Endothelial cell of umbilical vein (primary cell): ENCODE measurements at places on chromosomes 12 and 14. TPM values are rescaled to one million over a fixed set of nuclear protein-coding genes. Genes with fewer than 3 reads are reported as not detected.

NFATC4 gene
- total RNA-seq, result 88.1 and 88.5 TPM in 2 replicates

NXPH4 gene
- total RNA-seq, result not detected in 2 replicates

IRAK3 gene
- total RNA-seq, result 7.4 and 8.5 TPM in 2 replicates

TAS2R9 gene
- not detected in 2 replicates for total RNA-seq

TPI1 gene
- total RNA-seq, result 643 and 676 TPM in 2 replicates

FAIM2 gene
- total RNA-seq, result 0.12 TPM in 1 of 2 replicates, not detected in the other

TMPRSS12 gene
- total RNA-seq, result not detected in 2 replicates

PARP11 gene
- total RNA-seq, result 4.9 and 6.3 TPM in 2 replicates

DNA sequence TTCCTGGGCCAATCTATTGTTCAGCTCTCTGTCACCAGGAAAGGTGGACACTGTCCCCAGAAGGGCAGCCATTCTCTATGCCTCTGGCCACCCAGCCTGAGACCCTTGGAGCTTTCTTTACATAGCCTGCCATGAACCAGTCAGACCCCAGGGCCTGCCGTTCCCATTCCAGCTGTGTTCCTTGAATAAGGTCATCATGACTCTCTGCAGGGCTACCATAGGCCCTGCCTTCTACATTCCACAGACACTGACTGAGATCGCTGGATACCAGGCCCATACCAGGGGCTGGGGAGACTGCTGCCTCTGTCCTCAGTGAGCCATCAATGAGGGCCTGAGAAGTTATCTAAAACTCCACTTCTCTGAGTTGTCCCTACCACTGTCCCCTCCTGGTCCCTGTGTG is 75.5 kb downstream of the SYNE3 start:
- DNase-seq, result no peak

- peak; percentile 88 for DNase-seq
These were observed 97.1 kb upstream of the CDKN3 start for GRCh38 chr14:54299410-54300363.

DNA sequence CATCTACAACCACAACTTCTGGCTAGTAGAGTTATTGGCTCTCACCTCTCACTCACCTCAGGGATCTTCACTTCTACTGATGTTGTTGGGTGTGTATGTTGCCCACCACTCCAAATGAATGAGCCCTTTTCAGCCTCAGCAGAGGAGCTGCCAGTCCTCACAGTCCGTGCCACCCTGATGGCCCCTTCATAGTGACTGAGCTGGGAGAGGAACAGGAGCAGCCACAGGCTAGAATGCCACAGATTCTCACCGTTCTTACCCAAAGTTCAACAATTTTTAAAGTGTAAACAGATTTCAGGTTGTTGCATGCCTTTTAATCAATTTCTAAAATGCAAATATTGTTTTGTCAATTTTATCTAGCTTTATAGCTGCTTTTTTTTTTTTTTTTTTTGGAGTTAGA is 74.5 kb upstream of the DNM1L start:
- DNase-seq, result no peak

DNA sequence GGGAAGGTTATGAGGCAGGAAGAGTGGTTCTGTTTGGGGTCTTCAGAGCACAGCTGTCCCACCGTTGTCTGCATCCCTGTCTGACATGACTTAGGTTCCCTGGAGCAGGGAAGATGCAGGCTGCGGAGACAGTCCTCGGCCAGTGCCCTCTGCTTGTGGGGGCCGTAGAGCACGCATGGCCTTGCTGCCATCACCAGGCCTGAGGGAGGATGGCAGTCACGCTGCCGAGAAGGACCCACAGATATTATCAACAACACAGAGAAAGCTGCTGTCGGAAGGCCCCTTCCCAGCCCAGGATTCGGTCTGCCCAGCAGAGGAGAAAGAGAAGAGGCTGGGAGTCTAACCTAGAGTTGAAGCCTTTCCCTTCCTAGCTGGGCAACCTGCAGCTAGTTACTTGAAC is 35.0 kb downstream of the ERH start:
- DNase-seq, result no peak

DNA sequence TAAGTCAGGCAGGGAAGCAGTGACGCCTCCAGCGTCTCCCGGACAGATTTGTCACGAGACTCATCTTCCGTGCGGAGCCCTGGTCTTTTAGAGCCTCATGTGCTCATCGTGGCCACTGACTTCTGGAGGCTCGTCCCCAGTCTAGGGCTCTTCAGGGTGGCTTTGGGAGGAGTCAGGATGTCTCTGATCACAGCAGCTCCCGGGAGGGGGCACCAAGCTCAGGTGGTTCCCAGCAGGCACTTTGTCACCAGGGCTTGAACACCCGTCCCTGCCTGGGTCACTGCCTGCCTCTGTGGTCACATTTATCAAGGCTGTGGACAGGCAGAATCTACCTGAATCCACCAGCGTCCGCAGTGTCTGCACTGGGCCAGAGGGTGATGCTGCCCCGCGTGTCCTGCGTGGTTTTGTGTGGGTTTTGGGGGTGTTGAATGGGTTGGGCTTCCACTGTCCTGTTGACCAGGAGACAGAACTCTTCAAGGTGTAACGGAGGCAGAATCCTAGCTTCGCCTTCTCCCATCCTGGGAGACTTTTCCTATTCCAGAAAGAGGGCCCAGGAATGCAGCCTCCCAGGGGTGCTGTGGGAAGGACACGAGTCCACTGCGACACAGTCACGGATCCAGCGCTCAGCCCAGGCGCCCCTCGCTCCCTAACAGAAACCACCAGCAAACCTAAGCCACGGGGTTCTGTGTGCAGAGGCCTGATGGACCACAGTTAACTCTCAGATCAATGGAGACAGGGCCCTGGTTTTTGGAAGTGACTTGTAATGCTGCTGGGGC is 132.3 kb downstream of the ADGRD1 start:
- no peak for DNase-seq

DNA sequence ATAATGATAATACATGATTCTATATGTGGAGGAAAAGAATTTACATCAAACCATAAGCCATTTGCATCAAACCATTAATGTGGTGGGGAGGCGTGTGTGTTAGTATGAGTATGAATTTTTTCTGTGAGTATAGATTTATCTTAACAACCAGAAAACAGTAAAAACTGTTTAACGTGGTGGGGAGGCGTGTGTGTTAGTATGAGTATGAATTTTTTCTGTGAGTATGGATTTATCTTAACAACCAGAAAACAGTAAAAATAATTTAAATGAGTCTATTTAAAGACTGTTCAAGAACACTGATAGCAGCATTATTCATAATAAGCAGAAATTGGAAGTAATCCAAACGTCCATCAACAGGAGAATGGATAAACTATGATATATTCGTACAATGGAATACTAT is 9.1 kb upstream of the MSI1 start:
- DNase-seq, result no peak

DNA sequence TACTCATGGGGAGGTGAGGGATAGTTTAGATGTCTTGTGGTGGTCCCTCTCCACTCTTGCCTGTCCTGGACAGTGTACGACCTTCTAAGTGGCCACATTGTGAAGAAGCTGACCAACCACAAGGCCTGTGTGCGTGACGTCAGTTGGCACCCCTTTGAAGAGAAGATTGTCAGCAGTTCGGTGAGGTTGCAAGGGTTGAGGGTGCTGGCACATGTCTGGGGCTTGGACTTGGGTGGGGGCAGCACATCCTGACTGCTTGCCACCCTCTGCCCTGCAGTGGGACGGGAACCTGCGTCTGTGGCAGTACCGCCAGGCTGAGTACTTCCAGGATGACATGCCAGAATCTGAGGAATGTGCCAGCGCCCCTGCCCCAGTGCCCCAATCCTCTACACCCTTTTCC is 7.6 kb upstream of the FITM1 start:
- DNase-seq, result no peak

- no peak for DNase-seq
These were observed 526.6 kb upstream of the SEL1L start for GRCh38 chr14:82060219-82060618.

GRCh38 chr14:38238332-38238731 is 17.6 kb downstream of the CLEC14A start:
- DNase-seq, result peak; percentile 2

- DNase-seq, result no peak
These were observed 442.6 kb downstream of the DPF3 start for GRCh38 chr14:72451054-72451972.

- no peak for DNase-seq
These were observed 17.7 kb downstream of the NGDN start for GRCh38 chr14:23487216-23487615.

DNA sequence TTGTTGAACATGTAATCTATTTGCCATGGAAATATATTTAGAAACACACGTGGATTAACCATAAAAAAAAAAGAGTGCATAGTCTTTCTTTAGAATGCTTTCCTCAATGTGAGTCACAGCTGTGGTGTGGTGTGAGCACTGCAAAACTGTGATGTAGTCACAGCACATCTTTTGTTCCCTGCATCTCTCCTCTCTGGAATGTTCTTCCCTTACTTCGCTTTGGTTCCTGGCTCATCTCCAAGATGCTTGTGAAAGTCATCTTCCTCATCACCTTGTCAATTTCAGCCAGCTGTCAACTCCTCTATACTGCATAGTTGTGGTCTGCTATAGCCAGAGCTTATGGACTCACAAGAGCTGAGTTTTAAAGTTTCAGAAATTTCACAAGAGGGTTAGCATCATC is 60.2 kb downstream of the STAB2 start:
- DNase-seq, result peak; percentile 22

DNA sequence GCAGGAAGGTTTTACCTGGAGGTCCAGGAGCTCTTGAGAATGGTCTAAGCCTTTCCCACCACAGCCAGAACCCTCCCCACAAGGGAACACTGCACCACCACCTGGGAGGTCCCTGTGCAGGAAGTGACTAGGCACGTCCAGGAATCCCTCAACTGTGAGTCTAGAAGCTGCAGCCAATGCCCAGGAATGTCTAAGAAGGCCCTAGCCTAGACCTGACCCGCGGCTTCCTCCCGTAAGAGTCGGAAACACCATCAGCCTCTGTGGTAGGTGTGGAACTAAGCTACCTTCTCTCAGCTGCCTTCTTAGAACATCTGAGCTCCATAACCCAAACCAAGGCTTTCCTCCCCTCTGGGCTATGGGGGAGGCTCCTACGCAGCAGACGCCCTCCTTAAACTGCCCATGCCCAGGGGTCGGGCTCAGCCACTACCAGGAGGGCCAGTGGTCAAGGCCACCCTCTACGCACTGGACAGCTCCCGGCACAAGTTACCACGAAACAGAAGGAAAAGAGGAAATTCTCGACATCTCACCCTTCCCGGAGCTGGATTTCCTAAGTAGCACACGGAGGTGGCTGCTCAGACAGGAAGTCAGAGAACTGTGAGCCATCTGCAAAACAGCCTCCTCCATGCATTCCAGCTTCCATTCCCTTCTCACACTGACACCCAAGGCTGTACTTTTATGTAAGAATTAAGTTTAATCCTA is 25.5 kb downstream of the ZFYVE21 start:
- DNase-seq, result peak; percentile 43

DNA sequence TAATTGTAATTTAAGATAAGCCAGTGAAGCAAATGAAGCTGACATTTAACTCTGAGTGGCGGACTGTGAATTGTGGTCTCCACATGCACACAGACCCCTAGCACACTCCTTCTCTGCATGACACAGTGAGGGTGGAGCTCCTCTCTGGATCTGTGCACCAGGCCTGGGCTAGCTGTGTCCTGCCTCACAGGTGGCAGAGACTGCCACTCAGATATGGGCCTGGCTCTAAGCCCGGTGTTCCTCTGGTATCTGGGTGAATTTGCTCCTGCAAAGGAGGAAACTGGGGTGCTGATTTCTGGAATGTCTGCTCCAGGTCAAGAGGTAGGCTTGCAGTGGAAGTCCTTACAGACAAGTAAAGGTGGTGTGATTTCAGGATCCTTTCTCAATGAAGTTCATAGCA is 282.4 kb downstream of the FOXN3 start:
- no peak for DNase-seq

DNA sequence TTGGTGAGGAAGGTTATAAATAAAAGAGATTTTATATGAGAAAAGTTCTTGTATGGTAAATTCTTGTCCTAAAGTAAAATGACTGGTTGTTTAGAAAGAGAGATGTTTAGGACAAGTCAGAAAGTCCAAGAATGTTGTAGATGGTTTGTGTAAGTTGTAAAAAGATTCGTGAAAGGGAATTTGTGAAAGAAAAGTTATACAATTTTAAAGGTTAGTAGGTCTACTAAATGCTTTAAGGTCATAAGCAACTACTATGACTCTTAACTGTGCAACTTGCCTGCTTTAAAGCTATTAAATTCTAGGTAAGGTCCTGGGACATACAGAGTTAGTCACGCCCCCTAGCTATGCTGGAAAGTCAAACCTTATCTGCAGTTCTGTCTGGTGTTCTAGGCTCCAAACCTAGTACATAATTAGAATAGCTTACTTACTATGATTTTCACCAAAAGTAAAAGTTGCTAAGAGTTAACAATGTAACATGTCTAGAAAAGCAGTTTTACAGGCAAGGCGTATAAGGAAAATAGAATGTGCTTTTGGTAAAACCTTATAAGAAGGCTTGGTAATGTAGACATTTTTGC is 11.2 kb upstream of the DHRS2 start:
- DNase-seq, result no peak

GRCh38 chr12:103160622-103161021 is 203.1 kb downstream of the ASCL1 start:
- DNase-seq, result no peak

DNA sequence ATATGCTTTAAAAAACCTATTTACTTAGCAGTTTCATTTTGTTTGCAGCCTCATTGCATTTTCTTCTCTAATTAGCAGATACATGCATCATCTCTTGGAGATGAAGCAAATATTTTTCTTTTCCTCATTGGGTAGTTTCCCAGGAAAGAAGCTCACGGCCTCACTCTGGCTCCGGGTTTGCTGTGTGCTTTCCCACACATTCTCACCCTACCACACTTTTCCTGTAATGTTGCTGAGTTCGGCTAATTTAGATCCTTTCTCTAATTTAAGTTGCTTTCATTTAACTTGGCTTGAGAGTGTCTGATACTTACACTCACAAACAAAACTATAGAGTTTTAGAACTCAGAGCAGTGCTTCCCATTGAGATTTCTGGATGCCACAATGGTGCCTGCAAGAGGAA is 928.2 kb downstream of the NRXN3 start:
- no peak for DNase-seq

DNA sequence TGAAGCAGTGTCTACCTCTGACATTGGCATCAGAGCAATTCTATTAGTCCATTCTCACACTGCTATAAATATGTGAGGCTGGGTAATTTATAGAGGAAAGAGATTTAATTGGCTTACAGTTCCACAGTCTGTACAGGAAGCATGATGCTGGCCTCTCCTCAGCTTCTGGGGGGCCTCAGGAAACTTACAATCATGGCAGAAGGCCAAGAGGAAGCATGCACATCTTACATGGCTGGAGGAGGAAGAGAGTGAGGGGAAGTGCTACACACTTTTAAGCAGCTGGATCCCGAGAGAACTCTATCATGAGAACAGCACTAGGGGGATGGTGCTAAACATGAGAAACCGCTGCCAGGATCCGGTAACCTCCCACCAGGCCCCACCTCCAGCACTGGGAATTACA is 25.7 kb upstream of the SEL1L start:
- DNase-seq, result no peak

DNA sequence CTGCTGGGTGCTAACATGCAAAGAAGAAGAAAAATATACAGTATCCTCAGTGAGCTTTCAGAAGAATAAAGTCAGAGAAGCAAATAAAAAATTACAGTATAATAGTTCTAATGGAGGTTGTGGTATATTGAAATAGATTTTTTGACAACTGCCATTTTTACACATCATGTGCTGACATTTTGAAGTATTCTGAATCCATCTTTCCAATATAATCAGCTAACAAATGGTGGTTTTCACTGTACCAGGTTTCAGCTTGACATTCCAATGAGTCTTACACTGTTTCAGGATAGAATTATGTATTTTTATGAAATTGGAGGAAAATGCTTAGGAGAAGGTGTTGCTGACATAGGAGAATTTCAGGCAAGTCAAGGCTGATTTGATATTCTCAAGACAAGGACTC is 26.3 kb upstream of the TBC1D30 start:
- DNase-seq, result no peak
